ENCODE measurements at places on chromosomes 6 and 20. TPM values are rescaled to one million over a fixed set of nuclear protein-coding genes. Genes with fewer than 3 reads are reported as not detected.

The PRND gene
- not detected for total RNA-seq

The MATN4 gene
- not detected for total RNA-seq

The PRL gene
- total RNA-seq, result not detected

The UBE3D gene
- total RNA-seq, result 25.1 TPM

The GNAS-AS1 gene
- total RNA-seq, result 6.3 TPM

The VSTM2L gene
- not detected for total RNA-seq

The CEP85L gene
- total RNA-seq, result 11.9 TPM

The RHAG gene
- total RNA-seq, result not detected

The BHLHE23 gene
- total RNA-seq, result not detected

The TP53TG5 gene
- not detected for total RNA-seq

The FOXO3 gene
- 10.5 TPM for total RNA-seq

The ADAT2 gene
- total RNA-seq, result 21.3 TPM

The FNDC11 gene
- 1.6 TPM for total RNA-seq

The DEFB126 gene
- not detected for total RNA-seq

The NFATC2 gene
- total RNA-seq, result 22.5 TPM

The EPPIN gene
- not detected for total RNA-seq

The RGL2 gene
- 47.2 TPM for total RNA-seq

The HLA-DOA gene
- 70.0 TPM for total RNA-seq

The OLIG3 gene
- total RNA-seq, result not detected

The EMILIN3 gene
- not detected for total RNA-seq

The COL20A1 gene
- total RNA-seq, result 3.1 TPM

The BEND6 gene
- total RNA-seq, result not detected

The FOXS1 gene
- total RNA-seq, result not detected

The RAET1G gene
- total RNA-seq, result not detected

The DEFB132 gene
- not detected for total RNA-seq

The TTBK1 gene
- 0.34 TPM for total RNA-seq

Measured in Karpas-422 (cell line).